ENCODE measurements at places on chromosomes 16 and 17. TPM values are rescaled to one million over a fixed set of nuclear protein-coding genes. Genes with fewer than 3 reads are reported as not detected.

DNA sequence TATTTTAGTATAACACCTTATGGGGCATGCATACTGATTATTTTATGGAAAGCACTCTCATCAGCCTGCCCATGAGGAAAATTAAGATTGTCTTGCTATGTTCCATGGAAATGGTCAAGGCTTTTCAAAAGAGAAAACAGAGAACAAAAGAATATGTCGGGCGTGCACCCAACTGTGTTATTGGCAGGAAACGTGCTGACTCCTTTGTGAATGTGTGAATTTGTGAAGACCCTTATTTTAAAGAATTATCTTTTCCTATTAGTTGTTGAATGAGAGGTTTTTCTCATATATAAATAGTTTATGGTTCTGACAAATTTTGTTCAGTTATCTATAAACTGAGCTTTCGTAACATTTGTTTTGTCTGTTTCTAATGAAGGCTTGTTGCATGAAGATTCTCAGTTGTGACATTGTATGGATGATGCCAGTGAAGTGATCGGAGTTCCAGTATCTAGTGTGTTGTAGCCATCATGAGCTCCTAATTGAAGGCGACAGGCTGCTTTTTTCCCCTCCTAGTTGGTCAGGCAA, 180.0 kb downstream of the BCAS3 start:
- no peak for DNase-seq

CCL22 gene
- 0.66 TPM for total RNA-seq

DNA sequence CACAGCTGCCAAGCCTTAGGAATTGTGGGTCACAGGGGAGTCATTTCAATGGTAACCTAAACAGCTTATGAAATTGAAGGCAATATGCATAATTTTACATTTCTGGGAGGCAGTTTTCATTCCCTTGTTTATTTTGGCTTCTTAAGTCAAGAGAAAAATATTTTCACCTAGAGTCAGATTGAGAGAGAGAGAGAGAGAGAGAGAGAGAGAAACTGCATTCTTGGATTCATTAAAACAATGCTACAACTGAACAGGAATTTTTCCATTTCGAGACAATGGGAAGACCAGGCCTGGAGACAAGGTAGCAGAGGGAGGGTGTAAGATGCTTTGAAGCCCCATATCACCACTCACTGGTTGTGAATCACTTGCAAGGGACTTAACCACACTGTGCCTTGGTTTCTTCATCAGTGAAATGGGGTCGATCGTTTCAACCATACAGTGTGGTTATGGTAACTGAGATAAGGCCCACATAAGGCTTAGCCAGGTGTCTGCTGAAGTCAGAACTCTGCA, 224.7 kb upstream of the IRX3 start:
- DNase-seq, result no peak

TPSD1 gene
- total RNA-seq, result not detected

DNA sequence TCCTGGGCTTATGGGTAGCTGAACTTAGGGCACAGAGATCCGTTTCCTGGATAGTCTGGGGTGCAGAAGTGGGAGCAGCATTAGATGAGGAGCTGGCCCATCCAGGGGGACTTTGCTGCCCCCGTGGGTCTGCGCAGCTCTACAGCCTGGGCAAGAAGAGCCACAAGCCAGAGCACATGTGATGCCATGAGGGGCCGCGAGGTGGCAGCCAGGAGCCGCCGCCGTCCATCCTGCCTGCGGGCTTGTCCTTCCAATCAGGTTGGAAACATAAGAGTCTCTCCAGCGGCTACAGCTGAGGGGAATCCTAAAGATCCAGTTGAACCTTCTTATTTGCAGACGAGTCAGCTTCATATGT, 21.9 kb downstream of the C1QTNF1 start:
- DNase-seq, result peak; percentile 54

DNA sequence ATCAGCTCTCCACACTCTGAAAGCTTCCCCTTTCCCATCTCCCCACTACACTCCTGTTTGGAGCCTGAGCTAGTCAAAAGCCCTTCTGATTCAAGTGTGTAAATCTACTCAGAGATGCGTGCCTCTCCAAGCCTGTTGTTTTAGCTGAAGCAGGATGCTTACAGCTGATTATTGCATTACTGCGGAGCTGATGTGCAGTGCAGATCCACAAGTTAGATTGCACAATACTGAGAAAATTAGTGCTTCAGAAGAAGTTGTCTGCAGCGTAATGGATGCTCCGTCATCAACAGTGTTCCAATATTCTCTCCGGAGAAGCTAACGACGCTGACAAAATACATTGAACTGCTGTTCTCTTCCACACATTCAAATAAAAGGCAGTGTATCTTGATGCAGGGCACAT, 44.8 kb upstream of the NLRP1 start:
- no peak for DNase-seq

- no peak for DNase-seq
Measured at GRCh38 chr16:63145411-63145810, 1109.2 kb upstream of the CDH8 start.

- no peak for DNase-seq
Measured at GRCh38 chr16:80703131-80704071, 101.0 kb downstream of the CDYL2 start.

DNA sequence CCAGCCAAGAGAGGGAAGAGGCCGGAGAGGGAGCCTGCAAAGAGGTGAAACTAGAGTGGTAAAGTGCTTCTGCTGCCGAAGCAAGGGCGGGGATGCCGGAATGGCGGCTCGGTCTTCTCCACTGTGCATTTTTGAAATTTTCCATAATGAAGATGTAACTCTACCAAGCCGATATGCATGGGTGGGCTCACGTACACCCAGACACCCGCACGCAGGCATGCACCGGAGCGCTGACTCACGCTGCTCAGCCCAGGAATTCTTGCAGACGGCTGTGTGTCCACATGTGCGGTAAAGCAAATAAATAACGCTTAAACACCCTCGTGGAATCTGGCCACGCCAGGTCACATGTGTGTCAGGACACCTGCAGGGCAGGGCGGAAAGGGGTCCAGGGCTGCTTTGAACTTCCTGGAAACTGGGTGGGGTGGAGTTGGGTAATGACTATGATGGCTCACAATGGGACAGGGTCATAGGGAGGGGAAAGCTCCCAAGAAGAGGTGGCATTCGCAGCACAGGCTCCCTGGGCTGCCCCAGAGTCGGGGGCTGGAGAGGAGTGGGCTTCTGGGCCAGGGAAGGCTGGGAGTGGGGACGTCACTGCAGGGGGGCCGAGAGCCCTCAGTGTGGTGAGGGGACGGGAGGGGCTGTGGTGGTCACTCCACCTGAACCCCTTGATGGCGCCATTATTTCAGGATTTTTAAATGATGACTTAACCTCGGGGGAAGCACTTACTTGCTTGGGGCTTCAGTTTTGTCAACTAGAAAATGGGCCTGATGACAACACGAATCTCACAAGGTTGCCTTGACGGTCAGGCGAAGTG, 265.5 kb downstream of the PARN start:
- peak; percentile 46 for DNase-seq

FZD2 gene
- 12.8 TPM for total RNA-seq

GRCh38 chr16:60279061-60279665, 1545.0 kb upstream of the GOT2 start:
- DNase-seq, result no peak

ACSM5 gene
- not detected for total RNA-seq

All from HCT116 (cell line).